ENCODE measurements at places on chromosomes 13 and 19.
A peak's percentile ranks its signal among the peaks of the same experiment; 100 is the strongest.

GRCh38 chr19:14555918-14556661 is 15.8 kb downstream of the NDUFB7 start:
- no peak for DNase-seq

GRCh38 chr19:35011091-35011689 is 11.1 kb downstream of the GRAMD1A start:
- no peak for DNase-seq

DNA sequence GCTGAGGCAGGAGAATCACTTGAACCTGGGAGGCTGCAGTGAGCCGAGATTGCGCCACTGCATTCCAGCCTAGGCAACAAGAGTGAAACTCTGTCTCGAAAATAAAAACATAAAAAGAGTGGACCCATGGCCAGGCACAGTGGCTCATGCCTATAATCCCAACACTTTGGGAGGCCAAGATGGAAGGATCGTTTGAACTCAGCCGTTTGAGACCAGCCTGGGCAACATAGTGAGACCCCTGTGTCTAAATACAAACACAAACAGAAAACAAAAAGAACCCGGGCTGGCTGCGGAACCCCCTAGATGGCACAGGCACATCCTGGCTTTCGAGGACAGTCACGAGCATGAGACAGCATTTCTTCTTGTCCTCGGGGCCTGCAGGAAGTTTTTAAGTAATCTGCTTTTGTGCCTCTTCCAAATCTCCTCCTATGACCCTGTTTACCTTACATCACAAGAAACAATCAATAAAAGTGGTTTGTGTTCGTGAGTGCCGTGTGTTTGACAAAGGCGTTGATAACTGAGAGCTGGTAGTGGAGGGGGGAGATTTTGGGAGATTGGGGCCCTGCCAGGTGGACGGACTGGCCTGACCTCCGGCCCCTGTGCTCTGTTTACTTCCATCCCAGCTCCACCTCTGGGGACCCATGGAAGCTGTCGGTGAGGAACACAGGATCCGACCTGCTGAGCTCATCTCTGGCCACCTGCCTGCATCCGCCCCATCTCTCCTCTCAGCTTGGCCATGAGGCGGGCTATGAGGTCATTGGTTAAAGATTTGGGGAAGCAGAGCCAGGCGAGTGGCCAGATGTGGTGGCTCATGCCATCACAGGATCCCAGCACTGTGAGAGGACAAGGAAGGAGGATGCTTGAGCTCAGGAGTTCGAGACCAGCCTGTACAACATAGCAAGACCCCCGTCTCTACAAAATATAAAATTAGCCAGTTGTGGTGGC is 5.9 kb upstream of the GDF15 start:
- DNase-seq: peak; percentile 97

DNA sequence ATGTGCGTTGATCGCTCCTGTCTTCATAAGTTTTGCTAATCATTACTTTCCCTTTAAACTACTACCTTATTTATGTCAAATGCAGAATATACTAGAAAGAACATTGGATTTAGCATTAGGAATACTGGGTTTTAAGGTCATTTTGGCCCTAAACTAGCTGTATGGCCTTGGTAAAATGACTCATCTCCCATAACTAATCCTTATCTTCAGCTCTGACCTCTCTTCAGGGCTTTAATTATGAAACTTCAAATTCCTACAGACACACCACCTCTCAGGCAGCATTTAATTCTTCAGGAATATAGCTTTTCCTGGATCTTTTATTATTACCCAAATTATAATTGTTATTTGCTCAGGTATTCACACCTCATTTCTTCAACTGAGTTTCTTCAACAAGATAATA is 121.2 kb downstream of the STARD13 start:
- no peak for DNase-seq

DNA sequence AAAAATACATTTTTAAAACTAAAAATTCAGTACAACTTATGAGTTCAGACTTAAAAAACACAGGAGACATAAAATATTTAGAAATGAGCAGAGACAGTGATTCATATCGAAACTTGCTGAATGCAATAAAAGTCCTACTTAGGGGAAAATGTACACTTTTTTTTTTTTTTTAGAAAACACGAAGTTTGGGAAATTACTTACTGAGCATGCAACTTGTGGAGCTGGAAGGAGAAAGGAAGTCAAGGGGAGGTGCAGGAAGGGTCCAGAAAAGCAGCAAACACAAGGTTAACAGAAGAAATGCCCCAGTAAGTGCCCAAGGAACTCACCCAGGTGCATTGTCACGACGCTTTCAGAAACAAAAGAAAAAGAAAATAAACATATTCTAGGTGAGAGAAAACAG is 18.6 kb upstream of the LAIR1 start:
- no peak for DNase-seq

DNA sequence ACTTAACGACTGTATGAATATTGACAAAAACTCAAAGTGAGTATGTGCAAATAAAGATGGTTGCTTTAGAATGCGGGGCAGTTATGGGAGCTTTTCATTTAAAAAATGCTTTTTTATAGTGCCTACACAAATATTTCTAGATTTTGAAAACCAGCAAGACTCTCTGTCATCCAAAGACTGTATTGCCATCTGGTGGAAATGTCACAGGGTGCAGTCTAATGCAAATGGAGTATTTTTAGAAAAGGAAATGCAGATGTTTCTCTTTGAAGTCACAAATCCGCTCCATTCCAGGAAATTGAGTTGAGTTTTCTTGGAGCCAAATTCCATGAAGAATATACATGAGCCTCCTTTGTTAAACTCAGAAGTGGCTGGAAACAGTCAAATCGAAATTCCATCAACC is 2.3 kb upstream of the C1QTNF9B start:
- DNase-seq: no peak

- peak; percentile 78 for DNase-seq
These were observed 245.8 kb upstream of the SGCG start for GRCh38 chr13:22934744-22935523.

- peak; percentile 91 for DNase-seq
These were observed 1.1 kb downstream of the ISYNA1 start for GRCh38 chr19:18436671-18437490.

- no peak for DNase-seq
These were observed 49.4 kb upstream of the INTS6 start for GRCh38 chr13:51502153-51502651.

DNA sequence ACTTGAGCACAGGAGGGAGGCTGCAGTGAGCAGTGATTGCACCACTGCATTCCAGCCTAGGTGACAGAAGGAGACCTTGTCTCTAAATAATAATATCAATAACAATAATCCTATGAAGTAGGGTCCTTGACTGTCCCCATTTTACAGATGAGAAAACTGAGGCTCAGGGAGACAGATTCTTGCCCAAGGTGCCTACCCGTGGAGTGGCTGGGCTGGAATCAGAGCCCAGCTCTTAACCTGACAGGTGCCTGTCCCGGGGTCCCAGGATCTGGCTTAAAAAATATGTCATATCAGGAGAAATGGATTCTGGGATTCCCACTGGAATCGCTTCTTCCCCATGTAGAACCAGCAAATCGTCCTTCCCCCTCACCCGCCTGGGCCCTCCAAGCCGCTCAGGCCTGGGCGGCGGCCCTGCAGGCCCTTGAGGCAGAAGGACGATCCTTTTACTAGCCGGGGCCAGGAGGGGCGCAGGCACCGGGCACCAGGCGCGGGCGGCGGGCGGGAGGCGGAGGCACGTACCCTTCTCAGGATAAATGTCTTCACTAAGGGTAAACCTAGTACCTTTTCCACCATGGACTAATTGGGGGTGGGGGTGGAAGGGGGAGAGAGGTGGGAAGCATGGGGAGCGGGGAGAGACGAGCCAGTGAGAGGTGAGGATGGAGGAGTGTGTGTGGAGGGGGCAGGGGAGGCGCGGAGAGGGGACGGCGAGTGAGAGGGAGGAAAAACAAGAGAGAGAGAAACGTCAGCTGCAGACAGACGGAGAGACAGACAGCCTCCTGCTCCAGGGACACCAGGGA is 60.6 kb downstream of the COLGALT1 start:
- no peak for DNase-seq

DNA sequence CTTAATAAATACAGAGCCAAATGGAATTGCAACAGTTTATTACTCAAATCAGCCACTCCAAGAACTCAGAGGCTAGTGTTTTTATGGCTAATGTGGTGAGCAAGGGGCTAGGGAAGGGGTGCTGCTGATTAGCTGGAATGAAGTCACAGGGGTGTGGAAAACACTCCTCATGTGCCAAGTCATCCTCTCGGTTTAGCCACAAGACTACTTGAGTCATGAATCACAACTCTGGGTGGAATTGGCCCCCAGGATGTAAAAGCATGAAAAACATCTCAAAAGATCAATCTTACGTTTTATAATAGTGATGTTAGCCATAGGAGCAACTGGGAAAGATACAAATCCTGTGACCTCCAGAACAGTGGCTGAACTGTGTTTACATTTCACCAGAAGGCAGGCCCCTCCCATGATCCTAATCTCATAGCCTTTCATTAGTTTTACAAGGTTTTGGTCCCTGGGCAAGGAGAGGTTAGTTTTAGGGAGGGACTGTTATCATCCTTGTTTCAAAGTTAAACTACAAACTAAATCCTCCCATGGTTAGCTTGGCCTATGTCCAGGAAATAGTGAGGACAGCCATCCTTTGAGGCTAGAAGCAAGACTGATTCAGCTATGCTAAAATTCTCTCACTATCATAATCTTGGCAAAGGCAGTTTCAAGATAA is 2020.1 kb upstream of the PCDH20 start:
- DNase-seq: no peak

DNA sequence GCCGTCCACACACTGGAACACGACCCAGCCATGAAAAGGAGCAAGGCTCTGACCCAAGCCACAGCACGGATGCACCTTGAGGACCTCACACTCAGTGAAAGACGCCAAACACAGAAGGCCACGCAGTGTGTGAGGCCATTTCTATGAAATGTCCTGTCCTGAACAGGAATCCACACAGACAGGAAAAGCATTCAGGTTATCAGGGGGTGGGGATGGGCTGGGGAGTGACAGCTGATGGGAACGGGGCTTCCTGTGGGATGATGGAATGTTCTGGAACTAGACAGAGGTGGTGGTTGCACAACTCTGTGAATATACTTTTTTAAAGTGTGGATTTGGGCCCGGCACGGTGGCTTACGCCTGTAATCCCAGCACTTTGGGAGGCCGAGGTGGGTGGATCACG is 30.6 kb downstream of the GPX4 start:
- no peak for DNase-seq

DNA sequence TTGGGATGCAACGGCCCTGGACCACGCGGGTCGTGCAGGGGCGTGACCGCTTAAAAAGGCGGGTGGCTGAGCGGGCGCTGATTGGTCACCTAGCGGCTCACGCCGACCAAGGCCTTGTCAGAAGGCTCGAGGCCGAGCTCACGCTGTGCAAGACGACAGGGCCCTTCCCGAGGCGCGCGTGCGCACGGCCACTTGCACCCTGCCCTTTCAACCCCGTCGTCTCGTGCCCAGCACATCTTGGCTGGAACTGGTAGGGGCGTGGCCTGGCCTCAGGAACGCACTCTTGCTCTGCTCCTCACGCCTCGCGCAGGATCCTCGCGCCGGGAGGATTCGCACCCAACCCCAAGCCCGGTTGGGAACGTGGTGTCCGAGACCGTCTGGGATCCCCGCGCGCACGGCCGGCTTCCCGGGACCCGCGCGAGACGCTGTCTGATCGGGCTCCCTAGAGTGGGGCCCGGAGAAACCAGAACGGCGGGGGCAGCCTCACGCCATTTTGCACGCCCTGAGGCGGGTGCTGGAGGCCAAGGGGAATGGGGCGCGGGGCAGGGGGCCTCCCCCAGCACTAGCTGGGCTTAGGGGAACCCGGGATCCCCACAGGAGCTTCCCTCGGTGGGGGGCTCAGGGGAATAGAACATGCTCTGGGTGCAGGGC is at the start of gene MEIOSIN:
TSS of gene MEIOSIN (plus strand) at position 280 of the 651 bp plus-strand sequence. CDS start 1,938 bp downstream, outside the sequence.
- no peak for DNase-seq

DNA sequence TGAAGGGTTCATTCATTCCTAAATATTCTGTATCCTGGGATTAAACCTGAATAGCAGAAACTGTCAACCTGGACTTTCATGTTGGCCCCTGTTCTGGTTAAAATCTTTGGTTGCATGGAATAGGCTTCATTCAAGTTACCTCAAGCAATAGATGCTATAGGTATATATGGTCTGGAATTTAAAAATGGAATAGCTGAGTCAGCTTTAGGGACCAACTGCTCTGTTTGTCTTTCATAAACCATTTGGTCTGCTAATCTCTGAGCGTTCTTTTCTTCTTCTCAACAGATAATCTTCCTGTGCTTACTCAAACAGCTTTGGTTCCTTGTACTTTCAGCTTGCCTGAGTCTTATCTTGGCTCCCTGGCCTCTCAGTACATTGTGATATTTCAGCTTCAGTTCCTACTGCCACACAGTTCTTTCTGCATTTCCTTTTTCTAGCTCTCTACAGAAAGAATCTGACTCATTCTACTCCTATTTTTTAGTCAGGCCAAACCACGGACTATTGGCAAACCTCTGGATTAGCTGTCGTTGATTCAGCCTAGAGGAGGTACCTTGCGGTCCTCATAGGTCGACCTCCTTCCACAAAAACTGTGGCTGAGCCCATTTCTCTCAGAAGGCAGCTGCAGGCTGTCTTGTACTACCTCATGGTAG is 35.9 kb upstream of the MAB21L1 start:
- no peak for DNase-seq

DNA sequence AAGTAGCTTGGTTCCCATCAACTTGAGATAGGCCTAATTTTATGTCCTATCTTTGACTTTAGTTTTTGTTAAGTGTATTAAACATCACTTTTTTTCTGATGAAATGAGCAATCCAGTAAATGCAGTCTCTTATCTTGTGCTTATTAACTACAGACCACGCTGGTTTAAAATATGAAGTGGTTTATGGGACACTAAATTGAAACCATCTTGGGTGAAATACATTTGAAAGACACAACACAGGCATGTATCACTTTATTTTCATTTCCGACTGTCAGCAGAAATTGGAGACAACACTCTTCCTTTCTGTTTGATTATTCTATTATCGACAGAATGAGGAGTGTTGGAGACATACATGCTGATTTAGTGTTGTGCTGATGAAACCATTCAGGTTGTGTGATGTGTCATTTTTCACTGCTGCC is 447.7 kb downstream of the GPC6 start:
- no peak for DNase-seq

DNA sequence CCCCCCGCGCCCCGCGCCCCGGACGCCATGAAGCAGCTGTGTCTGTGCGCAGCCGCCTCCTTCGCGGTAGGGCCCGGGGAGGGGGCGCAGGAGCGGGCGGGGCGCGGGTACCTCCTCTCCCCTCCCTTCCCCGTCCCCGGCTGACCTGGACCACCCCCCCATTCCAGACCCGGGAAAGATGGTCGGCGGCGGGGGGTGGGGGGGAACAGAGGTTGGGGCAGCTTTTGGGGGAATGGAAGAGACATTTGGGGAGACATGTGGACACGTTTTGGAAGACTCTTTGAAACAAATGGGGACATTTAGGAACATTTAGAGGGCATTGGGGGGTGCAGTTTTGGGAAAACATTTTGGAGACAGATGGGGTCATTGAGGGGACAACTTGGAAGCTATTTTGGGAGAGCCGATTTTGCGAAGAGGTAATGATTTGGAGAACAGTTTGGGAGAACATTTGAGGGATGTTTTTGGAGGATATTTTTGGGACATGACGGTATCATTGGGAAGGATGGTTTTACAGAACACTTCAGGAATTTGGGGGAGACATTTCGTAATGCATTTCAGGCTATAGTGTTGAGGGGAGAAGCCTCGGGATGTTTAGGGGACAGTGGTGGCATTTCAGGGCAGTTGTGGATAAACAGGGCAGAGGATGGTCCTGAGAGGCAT is 16.1 kb downstream of the ANKRD24 start:
- no peak for DNase-seq

- DNase-seq: no peak
These were observed at the start of gene LINGO3 for GRCh38 chr19:2308114-2308556. LINGO3 (minus strand) TSS chr19:2308154; CDS start chr19:2291776, 16,378 bp downstream.

GRCh38 chr13:50366488-50367174 is 351.4 kb downstream of the KCNRG start:
- no peak for DNase-seq

GRCh38 chr13:34748596-34748995 is 193.5 kb upstream of the NBEA start:
- DNase-seq: no peak
